IMR-90 (cell line): ENCODE measurements at places on chromosomes 3 and 15.

DNA sequence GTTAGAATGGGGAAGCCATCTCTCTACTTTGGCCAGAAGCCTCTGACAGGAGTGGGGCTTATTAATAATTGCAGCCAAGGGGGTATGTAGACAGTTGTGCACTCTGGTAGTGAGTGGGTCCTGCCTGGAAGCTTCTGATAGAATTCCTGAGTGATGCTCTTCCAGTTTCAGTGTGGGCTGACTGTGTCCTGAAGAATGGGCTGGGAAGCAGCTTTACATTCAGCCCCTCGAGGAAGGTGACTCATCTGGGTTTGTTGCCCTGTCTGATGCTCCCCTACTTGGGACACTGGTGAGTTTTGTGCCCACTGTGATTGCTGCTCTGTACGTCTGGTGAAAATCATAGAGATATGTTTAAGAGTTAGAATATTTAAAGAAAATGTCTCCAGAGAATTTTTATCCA, 444.7 kb upstream of the RBMS3 start:
- no peak overlapping the region for H3K4me3 ChIP-seq
- DNase-seq = no peak
- no peaks in the 10 kb centered on the region for H3K36me3 ChIP-seq
- H3K27me3 ChIP-seq = peaks cover 17% of the 10 kb centered on the region

- peaks cover 1% of the 10 kb centered on the region; the same call in 1 of the 2 replicates for H3K36me3 ChIP-seq
- no peaks in the 10 kb centered on the region for H3K27me3 ChIP-seq
- H3K27ac ChIP-seq = peak overlapping the region; percentile 11; the same call in 1 of the 2 replicates
- peak; percentile 33 for DNase-seq
These were observed 1.1 kb downstream of the ATP10A start for GRCh38 chr15:25862071-25862471.

GRCh38 chr3:60720736-60721135, 530.5 kb downstream of the FHIT start:
- H3K4me1 ChIP-seq = no peaks in the 10 kb centered on the region

DNA sequence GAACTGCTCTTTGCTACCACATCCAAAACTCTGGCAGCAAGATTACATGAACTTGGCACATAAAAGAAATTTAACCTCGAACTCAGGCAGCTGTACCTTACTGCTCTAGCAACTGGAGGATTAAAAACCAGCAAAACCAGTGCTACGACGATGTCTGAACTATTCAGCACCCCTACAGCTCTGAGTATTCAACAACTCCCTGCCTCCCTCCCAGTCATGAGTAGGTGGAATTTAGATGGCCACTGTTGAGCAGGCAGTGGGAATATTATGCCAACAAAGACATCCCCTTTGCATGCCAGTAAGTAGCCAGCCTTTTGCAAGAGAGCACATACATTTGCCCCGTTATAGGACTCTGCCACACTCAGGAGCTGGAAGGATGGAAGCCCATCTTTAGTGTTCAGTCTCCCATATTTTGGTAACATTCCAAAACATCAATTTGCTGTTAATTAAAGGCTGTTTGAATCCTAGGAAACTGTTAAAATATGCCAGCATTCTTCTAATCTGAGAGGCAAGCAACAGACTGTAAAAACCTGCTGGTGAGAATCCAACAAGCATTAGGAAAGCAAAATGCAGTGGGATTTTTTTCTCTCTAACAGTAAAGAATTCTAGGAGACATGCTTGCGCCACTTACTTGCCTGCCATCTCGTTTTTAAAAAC, 85.4 kb downstream of the ZNF385D start:
- H3K27me3 ChIP-seq = no peaks in the 10 kb centered on the region
- H3K4me1 ChIP-seq = no peaks in the 10 kb centered on the region
- no peaks in the 10 kb centered on the region for H3K36me3 ChIP-seq
- no peak overlapping the region for H3K4me3 ChIP-seq
- DNase-seq = no peak

GRCh38 chr3:76551739-76552138, 488.2 kb upstream of the ROBO2 start:
- H3K4me3 ChIP-seq = no peak overlapping the region
- H3K27me3 ChIP-seq = no peaks in the 10 kb centered on the region
- DNase-seq = no peak
- no peak overlapping the region for H3K27ac ChIP-seq
- no peaks in the 10 kb centered on the region for H3K4me1 ChIP-seq

DNA sequence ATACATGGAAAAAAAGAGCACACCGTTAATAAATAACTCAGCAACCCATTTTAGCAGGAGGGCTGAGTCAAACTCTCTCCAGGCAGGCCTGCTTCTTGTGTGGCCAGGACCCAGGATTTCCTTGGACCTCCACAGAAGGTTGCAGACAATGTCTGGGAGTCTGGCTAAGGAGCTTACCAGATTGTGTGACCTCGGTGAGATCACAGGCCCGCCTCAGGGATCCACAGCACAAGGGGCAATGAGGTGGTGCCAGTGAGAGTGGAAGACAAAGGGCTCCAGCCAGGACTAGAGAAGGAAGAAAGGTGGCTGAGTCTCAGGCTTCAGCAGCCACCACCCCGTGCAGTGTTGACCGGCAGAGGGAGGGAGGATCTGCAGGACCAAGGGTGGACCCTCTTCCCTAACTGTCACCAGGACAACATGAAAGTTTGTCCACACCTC, 32.2 kb upstream of the SEC22A start:
- H3K4me3 ChIP-seq = no peak overlapping the region
- peak; percentile 20 for DNase-seq
- H3K27ac ChIP-seq = no peak overlapping the region
- H3K27me3 ChIP-seq = no peaks in the 10 kb centered on the region
- peaks cover 5% of the 10 kb centered on the region; the same call in 1 of the 2 replicates for H3K4me1 ChIP-seq
- peaks cover 6% of the 10 kb centered on the region for H3K36me3 ChIP-seq

- H3K27ac ChIP-seq = peak overlapping the region; percentile 0; the same call in 1 of the 2 replicates
- no peaks in the 10 kb centered on the region for H3K27me3 ChIP-seq
- no peaks in the 10 kb centered on the region for H3K4me1 ChIP-seq
- peak; percentile 57 for DNase-seq
- no peaks in the 10 kb centered on the region for H3K36me3 ChIP-seq
These were observed 187.6 kb downstream of the NLGN1 start for GRCh38 chr3:173584838-173585831.

- no peak overlapping the region for H3K4me3 ChIP-seq
- H3K27ac ChIP-seq = no peak overlapping the region
- no peak for DNase-seq
- H3K36me3 ChIP-seq = no peaks in the 10 kb centered on the region
- H3K4me1 ChIP-seq = no peaks in the 10 kb centered on the region
These were observed 301.5 kb downstream of the PYDC2 start for GRCh38 chr3:191762323-191762960.

DNA sequence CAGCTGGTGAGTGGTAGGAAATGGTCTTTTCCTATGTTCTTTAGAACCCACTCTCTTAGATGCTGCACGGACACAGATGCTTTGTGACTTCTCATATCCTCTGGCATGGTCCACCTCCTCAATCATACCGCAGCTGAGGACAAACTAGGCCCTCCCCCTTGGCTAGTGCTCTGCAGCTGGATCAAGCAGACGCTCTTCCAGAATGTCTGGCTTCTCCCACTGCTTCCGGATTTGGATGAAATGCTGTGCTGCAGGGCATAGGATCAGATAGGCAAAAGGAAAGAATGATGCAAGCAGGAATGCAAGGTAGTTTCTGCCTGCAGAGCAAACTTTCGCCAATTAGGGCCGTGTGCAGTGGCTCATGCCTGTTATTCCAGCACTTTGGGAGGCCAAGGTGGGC, 75.7 kb upstream of the SLC4A7 start:
- no peak overlapping the region for H3K4me3 ChIP-seq
- DNase-seq = peak; percentile 88
- H3K27me3 ChIP-seq = no peaks in the 10 kb centered on the region
- peaks cover 10% of the 10 kb centered on the region for H3K4me1 ChIP-seq
- no peak overlapping the region for H3K27ac ChIP-seq
- no peaks in the 10 kb centered on the region for H3K36me3 ChIP-seq

DNA sequence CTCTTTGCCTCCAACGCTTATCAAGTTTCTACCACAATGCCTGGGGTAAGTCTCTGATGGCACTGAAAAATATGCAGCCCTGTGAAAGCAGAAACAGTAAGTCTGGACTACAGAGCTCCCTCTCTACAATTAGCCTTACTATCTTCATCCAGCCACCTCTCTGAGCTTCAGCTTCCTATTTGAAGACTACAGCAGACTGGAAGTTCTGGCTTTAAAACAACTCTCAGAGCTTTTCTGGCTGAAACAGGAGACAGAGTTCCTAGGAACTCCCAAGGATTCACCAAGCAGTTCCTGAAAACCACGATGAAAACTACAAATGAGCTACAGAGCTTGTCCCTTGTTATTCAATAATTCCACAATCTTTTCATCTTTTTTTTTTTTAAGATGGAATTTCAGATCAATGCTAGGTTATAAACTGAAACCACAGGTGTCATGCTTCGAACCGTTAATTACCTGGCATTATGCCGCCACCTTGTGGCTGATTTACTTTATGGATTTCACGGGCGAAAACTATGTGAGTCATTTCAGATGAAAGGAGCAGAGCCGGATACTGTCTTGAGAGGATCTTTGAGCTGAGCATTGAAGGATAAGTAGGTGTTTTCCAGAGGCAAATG, 3.9 kb downstream of the CRYGS start:
- DNase-seq = peak; percentile 75
- H3K4me1 ChIP-seq = no peaks in the 10 kb centered on the region
- 0 out of 2 replicates have a peak, but pooled peaks cover 2% of the 10 kb centered on the region for H3K36me3 ChIP-seq

GRCh38 chr3:24503616-24504113, 9.0 kb upstream of the THRB start:
- H3K4me1 ChIP-seq = no peaks in the 10 kb centered on the region
- H3K27me3 ChIP-seq = no peaks in the 10 kb centered on the region; the same call in 1 of the 2 replicates
- DNase-seq = no peak
- H3K4me3 ChIP-seq = no peak overlapping the region
- H3K36me3 ChIP-seq = no peaks in the 10 kb centered on the region

DNA sequence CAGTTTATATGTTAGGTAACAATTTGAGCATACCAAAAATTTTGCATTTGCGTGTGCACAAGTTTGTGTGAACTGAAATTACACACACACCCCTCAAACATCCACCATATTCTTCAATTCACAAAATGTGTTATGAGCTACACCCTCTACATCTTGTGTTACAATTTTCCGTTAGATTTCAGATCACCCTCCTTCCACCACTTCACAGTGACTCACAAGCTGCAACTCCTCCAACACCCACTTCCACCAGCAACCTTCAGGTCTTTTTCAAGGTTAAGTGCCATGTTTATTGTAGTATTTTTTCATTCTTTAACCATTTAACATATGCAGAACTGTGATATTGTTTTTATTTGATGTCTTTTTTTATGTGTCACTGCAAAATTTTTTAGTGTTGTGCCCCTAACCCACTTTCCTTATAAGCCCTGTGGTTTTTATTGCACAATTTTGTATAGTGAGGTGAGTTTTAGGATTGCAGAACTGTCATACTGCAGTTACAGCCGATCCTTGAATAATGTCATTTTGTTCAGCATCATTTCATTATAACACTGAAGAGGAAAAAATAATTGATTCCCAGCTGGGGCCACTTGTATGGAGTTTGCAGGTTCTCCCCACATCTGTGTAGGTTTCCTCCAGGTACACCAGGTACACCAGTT, 148.9 kb downstream of the PLCL2 start:
- no peaks in the 10 kb centered on the region for H3K4me1 ChIP-seq
- no peak overlapping the region for H3K4me3 ChIP-seq
- peak; percentile 8 for DNase-seq
- no peaks in the 10 kb centered on the region for H3K27me3 ChIP-seq

- peak; percentile 75 for DNase-seq
- H3K4me3 ChIP-seq = no peak overlapping the region
- no peaks in the 10 kb centered on the region; the same call in 1 of the 2 replicates for H3K27me3 ChIP-seq
These were observed 7.3 kb upstream of the TRPM1 start for GRCh38 chr15:31108836-31109235.

DNA sequence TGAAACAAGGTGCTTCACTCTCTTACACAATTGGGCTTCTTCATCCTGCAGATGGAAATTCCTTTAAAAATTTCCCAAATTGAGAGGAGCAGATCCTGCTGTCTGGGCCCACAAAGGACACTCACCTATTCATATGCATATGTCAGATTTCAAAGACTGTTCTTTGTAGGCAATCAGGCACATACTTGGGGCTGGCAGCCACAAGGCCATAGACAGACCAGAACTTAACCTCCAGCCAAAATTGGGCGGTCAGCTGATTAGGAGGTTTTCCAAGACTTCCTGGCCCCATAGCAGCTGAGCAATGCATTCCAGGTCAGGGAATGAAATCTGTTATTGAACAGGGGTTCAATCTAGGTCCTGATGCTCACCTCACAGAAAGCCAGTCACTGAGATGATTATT, 15.0 kb upstream of the HPS3 start:
- no peaks in the 10 kb centered on the region for H3K4me1 ChIP-seq
- H3K4me3 ChIP-seq = no peak overlapping the region
- DNase-seq = no peak
- no peak overlapping the region for H3K27ac ChIP-seq
- H3K36me3 ChIP-seq = no peaks in the 10 kb centered on the region

GRCh38 chr3:140823106-140823505, 118.5 kb upstream of the SLC25A36 start:
- no peaks in the 10 kb centered on the region for H3K27me3 ChIP-seq
- H3K27ac ChIP-seq = no peak overlapping the region
- DNase-seq = no peak
- no peaks in the 10 kb centered on the region for H3K36me3 ChIP-seq
- no peak overlapping the region for H3K4me3 ChIP-seq
- no peaks in the 10 kb centered on the region for H3K4me1 ChIP-seq

DNA sequence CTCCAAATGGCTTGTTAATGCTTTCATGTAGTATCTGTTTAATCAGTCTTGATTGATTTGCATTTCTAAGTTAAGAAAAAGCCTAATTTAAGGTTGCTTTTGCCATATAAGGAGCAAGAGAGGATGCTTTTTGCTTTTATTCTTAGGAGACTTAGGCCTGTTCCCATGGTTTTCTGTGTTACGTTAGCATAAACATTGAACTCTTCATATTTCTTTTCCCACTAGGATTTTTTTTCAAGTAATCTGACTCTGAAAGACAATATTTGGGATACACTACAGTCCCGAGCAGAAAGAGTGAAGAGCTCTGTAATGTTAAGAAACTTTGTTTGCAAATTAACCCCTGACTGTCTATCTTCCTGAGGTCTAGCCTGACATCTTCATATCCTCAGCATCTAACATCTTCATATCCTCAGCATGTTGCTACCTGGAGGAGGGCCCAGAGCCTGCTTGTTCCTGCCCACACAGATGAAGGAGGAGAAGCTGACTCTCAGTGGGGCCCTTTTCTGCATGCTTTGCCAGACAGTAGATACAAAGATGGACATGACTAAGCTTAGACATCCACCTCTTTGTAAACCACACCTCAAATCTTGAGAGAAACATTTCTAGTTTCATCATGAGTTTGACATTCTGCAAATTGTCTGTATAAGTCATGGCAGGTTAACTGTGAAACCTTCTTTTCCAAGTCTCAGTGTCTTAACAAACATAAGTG, 86.2 kb upstream of the COL6A5 start:
- H3K27me3 ChIP-seq = no peaks in the 10 kb centered on the region
- H3K4me3 ChIP-seq = no peak overlapping the region
- H3K4me1 ChIP-seq = no peaks in the 10 kb centered on the region
- H3K27ac ChIP-seq = no peak overlapping the region
- DNase-seq = no peak
